ENCODE measurements at places on chromosomes 12 and 14.

GRCh38 chr12:58186401-58186800 is 245.0 kb downstream of the ATP23 start:
- H3K27me3 ChIP-seq = peaks cover 3% of the 10 kb centered on the region
- no peaks in the 10 kb centered on the region for H3K4me1 ChIP-seq
- H3K27ac ChIP-seq = no peak overlapping the region
- no peak for DNase-seq
- no peak overlapping the region for H3K4me3 ChIP-seq
- no peaks in the 10 kb centered on the region for H3K36me3 ChIP-seq

- H3K27me3 ChIP-seq = peaks cover 8% of the 10 kb centered on the region
- H3K4me3 ChIP-seq = peak overlapping the region; percentile 67
- H3K4me1 ChIP-seq = peaks cover 44% of the 10 kb centered on the region
- H3K36me3 ChIP-seq = no peaks in the 10 kb centered on the region
- DNase-seq = peak; percentile 66
These were observed 24.5 kb upstream of the PPP1R13B start for GRCh38 chr14:103871596-103872480.

DNA sequence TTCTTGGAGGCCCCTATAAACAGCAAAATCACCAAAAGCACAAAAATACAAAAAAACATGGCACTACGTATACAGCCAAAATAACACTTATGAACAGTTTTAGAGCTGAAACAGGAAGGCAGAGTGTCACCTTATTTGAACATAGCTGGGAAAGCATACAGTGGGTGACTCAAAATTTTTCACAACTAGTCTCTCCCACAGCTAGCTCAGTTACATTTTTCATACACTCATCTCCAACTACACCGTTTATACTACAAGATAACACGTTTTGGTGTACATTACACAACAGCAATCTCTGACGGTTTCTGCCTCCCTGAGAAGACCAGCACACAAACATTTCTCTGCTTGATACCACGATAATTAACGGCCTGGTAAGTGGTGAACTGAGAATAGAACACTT is 2.9 kb downstream of the RAD52 start:
- H3K36me3 ChIP-seq = peaks cover 38% of the 10 kb centered on the region
- H3K27me3 ChIP-seq = peaks cover 10% of the 10 kb centered on the region
- H3K4me3 ChIP-seq = peak overlapping the region; percentile 52
- peak overlapping the region; percentile 82 for H3K27ac ChIP-seq

DNA sequence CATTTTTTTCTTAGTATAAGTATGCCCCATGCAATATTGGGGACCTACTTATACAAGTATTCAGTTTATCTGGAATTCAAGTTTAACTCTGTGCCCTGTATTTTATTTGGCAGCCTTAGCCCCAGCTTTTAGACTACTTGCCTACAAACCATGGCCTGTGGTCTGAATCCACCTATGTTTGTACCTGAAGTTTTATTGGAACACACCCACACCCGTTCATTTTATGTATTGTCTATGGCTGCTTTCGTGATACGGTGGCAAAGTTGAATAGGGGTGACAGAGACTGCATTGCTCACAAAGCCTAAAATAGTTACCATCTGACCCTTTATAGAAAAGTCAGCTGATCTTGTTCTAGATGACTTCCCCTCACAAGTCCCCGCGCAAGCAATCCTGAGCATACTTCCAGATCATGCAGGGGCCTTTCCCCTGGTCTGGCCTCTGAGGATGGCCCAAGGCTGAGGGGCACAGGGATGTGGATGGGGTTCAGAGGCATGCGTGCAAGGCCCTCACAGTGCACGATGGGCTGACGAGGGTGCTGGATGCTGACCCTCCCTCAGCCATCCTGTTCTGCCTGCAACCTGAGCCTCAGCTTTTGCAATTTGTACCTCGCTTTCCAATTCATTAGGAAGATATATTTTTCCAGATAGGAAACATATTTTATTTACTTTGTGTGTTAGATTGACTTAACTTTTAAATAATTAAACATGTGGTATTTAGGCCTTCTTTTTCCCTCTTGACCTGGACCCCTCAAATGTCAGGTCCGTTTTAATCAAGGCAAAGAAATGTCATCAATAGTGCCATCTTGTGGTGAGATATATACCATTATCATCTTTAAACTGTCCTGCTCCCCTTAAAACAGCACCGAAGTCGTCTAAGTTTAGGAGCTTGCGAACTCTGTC is 527.3 kb upstream of the CCDC196 start:
- DNase-seq = no peak
- H3K4me3 ChIP-seq = no peak overlapping the region
- H3K27me3 ChIP-seq = peaks cover 10% of the 10 kb centered on the region
- H3K27ac ChIP-seq = no peak overlapping the region
- H3K36me3 ChIP-seq = no peaks in the 10 kb centered on the region

DNA sequence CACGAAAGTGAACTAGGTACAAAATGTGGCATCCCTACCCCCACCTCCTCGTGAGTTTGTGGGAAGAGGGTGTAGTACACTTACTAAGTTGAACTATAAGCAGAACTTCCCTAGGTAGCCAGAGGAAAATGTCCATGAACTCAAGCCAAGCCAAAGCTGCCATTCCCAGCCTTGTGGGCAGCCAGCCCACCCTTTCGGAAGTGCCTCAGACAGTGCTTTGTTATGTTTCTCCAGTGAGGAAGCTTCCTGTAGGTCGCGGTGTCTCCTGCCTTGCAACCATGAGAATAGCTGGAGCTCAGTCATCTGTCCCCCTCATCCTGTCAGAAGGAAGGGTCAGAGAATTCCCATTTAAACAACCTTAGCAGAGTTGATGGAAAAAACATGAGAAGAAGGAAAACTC is 266.9 kb downstream of the DUSP6 start:
- peaks cover 67% of the 10 kb centered on the region for H3K4me1 ChIP-seq
- no peak for DNase-seq
- no peak overlapping the region for H3K4me3 ChIP-seq
- H3K27me3 ChIP-seq = no peaks in the 10 kb centered on the region
- peaks cover 3% of the 10 kb centered on the region for H3K36me3 ChIP-seq
- peak overlapping the region; percentile 68 for H3K27ac ChIP-seq

DNA sequence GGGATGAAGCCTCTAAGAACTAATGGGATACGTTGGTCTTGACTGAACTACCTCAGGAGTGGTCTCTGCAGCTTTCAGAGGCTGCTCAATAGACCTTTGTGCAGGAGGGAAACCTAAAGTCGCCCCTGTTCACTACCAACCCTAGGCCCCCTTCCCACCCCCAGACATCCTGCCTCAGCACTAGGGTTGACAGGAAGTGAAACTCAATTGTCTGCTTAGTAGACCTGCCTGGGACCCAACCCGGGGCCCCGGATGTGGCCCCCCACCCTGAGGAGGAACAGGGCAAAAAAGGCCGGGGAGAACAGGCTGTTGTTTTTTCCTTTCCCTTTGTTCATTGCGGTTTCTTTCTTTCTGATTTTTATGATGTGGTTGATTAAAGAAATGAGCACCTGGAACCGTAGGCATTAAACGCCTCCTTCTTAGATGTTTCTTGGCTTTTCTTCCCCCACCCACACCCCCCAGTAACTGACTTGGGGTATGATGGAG is 1.6 kb upstream of the DGKA start:
- peak overlapping the region; percentile 94 for H3K4me3 ChIP-seq
- DNase-seq = no peak
- H3K36me3 ChIP-seq = peaks cover 10% of the 10 kb centered on the region

GRCh38 chr12:16163146-16163545 is 114.3 kb downstream of the SLC15A5 start:
- H3K27me3 ChIP-seq = peaks cover 3% of the 10 kb centered on the region
- no peak overlapping the region for H3K27ac ChIP-seq
- no peak for DNase-seq
- peaks cover 15% of the 10 kb centered on the region for H3K4me1 ChIP-seq
- no peak overlapping the region for H3K4me3 ChIP-seq

GRCh38 chr12:42090899-42091298 is 53.8 kb downstream of the GXYLT1 start:
- no peak overlapping the region for H3K4me3 ChIP-seq
- peaks cover 11% of the 10 kb centered on the region for H3K4me1 ChIP-seq
- H3K27ac ChIP-seq = no peak overlapping the region
- H3K36me3 ChIP-seq = peaks cover 41% of the 10 kb centered on the region
- DNase-seq = no peak

GRCh38 chr14:102593061-102593824 is 794 bp downstream of the RCOR1 start:
- H3K36me3 ChIP-seq = peaks cover 11% of the 10 kb centered on the region
- H3K4me3 ChIP-seq = peak overlapping the region; percentile 94
- DNase-seq = peak; percentile 67
- peaks cover 49% of the 10 kb centered on the region for H3K4me1 ChIP-seq
- H3K27ac ChIP-seq = peak overlapping the region; percentile 44

- no peaks in the 10 kb centered on the region for H3K36me3 ChIP-seq
- no peak overlapping the region for H3K4me3 ChIP-seq
- H3K27me3 ChIP-seq = peaks cover 3% of the 10 kb centered on the region
- DNase-seq = peak; percentile 25
- H3K4me1 ChIP-seq = no peaks in the 10 kb centered on the region
- no peak overlapping the region for H3K27ac ChIP-seq
These were observed 160.6 kb downstream of the MYRFL start for GRCh38 chr12:69985656-69986055.

DNA sequence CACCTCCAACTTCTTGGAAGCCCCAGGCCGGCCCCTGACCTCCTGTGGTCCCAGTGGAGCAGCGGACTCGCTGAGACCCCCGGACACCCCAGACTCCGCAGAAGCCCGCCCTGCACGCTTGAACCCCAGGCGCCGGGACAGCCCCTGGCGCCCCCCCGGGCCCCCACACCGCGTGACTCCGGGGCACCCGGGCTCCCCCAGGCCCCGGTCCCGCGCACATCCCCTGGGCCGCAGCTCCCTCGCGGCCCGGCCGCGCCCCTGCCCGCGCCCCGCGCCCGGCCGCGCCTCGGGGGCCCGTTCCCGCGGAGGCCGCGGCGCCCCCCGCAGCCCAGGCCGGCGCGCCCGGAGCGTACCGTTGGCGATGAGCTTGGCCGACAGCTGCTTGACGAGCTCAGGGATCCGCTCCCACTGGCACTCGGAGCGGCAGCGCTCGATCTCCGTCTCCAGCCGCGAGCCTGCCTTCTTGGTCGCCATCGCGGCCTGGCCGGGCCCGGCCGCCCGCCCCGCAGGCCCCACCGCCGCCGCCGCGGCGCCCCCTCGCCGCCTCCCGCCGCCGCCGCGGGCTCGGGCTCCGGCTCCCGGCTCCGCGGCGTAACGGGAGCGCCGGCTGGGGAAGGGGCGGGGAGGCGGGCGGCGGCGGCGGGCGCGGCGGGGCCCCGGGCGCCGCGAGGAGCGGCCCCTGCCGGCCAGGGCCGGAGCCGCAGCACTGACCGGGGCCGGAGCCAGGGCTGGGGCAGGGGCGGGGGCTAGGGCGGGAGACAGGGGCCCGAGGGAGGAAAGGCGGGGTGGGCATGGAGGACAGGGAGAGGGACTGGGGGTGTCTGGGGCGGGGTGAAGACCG is at the start of gene TTC7B:
TSS of gene TTC7B (minus strand) at position 609 of the 841 bp plus-strand sequence. CDS start at position 474, 135 bp downstream.
- peak; percentile 74 for DNase-seq
- peak within 1 kb of the TSS; percentile 92 for H3K4me3 ChIP-seq
- H3K27ac ChIP-seq = no peak within 1 kb of the TSS
- H3K4me1 ChIP-seq = peaks cover 39% of the 10 kb centered on the region
- H3K27me3 ChIP-seq = peaks cover 11% of the 10 kb centered on the region

GRCh38 chr14:68779761-68780323 is 13.0 kb downstream of the ZFP36L1 start:
- H3K27me3 ChIP-seq = peaks cover 6% of the 10 kb centered on the region
- peaks cover 46% of the 10 kb centered on the region for H3K4me1 ChIP-seq
- peak overlapping the region; percentile 22 for H3K4me3 ChIP-seq
- H3K36me3 ChIP-seq = peaks cover 5% of the 10 kb centered on the region

- H3K4me3 ChIP-seq = no peak overlapping the region
- H3K4me1 ChIP-seq = no peaks in the 10 kb centered on the region
- H3K27me3 ChIP-seq = no peaks in the 10 kb centered on the region
These were observed 23.8 kb downstream of the GLIPR1L2 start for GRCh38 chr12:75414671-75415070.

DNA sequence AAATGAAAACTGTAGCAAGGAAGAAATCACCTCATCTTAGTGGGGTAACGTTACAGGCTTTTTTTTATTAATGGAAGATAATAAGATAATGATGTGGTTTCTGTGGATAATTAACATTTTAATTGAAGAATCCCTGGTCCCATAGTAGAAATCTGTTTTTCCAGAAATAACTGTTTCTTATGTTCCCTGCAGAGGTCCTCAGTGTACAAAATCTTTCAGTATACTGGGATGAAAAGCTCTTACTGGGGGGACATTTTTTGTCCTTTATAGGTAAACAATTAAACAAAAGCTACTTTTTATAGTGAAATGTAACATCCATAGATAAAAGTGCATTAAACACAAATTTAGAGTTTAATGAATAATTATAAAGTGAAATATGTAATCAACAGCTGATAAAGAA is 312.2 kb downstream of the ATXN7L3B start:
- H3K27ac ChIP-seq = no peak overlapping the region
- DNase-seq = no peak

DNA sequence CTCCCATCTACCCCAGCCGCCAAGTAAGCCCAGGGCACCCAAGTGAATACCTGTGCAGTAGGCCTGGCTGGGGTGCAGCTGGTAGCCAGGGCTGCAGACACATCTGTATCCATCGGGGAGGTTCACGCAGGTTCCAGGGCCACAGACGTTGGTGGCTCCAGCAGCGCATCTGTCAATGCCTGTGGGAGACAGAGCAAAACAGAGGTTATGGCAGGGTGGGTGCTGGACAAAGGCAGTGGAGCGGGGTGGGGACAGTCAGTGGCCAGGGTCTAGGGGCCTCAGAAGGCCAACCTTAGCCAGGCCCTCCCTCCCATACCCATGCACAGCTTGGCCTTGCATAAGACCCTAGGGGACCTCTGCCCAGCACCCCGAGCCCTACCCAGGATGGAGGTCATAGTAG is 29.2 kb downstream of the ISCA2 start:
- DNase-seq = no peak
- no peak overlapping the region for H3K4me3 ChIP-seq
- H3K27me3 ChIP-seq = peaks cover 29% of the 10 kb centered on the region
- no peak overlapping the region for H3K27ac ChIP-seq

DNA sequence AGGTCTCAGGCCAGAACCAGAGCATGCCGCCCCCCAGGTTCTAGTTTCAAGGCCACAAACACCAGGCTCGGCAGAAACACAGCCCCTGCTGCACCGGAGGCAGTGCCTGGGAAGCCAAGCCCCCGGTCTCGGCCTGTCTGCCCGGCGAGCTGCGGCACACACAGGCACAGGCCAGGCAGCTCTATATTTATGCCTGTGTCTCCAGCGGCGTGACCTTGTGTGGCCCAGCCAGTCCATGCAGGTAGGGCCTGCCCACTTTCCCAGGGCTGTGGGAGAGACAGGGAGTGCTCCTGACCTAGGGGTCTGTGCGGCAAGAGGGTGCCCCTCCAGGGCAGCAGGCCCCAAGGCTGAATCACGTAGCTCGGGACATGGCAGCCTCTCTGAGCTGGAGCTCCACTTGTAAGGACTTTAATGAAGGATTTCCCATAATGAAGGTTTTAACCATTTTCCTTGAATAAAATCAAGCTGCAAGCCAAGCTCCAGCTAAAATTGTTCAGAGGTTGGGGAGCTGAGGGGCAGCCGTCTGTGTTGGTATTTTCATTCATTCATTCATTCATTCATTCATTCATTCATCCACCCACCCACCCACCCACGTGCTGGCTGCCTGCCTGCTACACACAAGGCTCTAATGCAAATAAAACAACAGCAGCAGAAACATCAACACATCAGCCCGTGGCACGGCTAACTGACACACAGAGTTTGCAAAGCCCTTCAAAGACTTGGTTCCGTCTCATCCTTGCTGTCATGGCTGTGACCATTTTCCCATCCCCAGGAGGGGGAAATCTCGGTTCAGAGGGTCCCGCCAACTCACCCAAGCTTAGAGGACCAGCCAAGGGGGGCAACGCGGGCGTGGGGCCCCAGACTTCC is 92.0 kb downstream of the RFLNA start:
- no peak overlapping the region for H3K27ac ChIP-seq
- no peak overlapping the region for H3K4me3 ChIP-seq
- peaks cover 58% of the 10 kb centered on the region for H3K4me1 ChIP-seq
- peaks cover 2% of the 10 kb centered on the region for H3K27me3 ChIP-seq
- H3K36me3 ChIP-seq = no peaks in the 10 kb centered on the region

- H3K27me3 ChIP-seq = no peaks in the 10 kb centered on the region
- H3K36me3 ChIP-seq = peaks cover 16% of the 10 kb centered on the region
- no peak for DNase-seq
These were observed 55.6 kb downstream of the TSPAN9 start for GRCh38 chr12:3132636-3133404.
